ENCODE measurements at places on chromosomes 12 and 14.
A peak's percentile ranks its signal among the peaks of the same experiment; 100 is the strongest.

- peak; percentile 17 for DNase-seq
Measured at GRCh38 chr14:89617481-89618329, 200.7 kb upstream of the FOXN3 start.

GRCh38 chr12:4780641-4781611, 60.7 kb downstream of the GALNT8 start:
- peak; percentile 66 for DNase-seq

DNA sequence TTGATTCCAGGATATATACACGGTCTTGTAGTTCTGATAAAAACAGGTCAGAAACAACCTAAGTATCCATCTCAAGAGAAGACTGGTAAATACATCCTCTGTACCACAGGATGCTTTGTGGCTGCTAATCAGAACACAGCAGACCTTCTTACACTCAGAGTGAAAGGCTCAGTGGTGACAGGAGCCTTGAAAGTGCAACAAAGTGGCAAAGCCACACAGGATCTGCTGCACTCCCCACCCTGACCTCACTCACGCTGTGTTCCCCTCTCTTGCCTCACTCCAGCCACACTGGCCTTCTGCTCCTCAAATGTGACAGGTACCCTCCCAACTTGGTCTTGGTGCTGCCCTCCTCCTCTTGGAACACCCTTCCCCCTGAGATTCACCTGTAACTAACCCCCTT, 98.1 kb upstream of the GRIP1 start:
- no peak for DNase-seq

DNA sequence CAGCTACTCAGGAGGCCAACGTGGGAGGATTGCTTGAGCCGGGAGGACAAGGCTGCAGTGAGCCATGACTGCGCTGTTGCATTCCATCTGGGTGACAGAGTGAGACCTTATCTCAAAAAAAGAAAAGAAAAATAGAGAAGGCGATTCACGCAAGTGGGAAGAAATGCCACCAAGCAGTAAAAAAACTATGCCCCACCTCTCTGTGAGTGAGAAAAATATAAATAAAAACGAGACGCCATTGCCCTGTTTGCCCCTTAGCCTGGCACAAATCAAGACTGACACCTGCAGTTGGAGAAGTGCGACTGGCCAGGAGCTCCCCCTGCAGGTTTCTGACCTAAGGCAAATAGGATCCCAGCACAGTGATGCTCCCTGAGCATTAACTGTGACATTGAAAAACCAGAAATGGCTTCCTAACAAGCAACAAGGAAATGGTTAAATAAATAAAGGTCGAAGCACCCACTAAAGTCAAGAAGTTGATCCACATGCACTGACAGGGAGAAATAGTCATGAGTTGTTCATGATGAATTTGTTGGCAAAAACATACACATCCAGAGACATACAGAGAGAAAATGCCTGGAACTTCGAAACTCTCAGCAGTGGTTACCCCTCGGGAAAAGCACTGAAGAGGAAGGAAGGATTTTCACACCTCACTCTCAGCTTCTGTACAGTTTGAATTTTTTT, 21.1 kb downstream of the GSC start:
- no peak for DNase-seq

- no peak for DNase-seq
Measured at GRCh38 chr14:101369916-101370592, 191.2 kb upstream of the DIO3 start.

DNA sequence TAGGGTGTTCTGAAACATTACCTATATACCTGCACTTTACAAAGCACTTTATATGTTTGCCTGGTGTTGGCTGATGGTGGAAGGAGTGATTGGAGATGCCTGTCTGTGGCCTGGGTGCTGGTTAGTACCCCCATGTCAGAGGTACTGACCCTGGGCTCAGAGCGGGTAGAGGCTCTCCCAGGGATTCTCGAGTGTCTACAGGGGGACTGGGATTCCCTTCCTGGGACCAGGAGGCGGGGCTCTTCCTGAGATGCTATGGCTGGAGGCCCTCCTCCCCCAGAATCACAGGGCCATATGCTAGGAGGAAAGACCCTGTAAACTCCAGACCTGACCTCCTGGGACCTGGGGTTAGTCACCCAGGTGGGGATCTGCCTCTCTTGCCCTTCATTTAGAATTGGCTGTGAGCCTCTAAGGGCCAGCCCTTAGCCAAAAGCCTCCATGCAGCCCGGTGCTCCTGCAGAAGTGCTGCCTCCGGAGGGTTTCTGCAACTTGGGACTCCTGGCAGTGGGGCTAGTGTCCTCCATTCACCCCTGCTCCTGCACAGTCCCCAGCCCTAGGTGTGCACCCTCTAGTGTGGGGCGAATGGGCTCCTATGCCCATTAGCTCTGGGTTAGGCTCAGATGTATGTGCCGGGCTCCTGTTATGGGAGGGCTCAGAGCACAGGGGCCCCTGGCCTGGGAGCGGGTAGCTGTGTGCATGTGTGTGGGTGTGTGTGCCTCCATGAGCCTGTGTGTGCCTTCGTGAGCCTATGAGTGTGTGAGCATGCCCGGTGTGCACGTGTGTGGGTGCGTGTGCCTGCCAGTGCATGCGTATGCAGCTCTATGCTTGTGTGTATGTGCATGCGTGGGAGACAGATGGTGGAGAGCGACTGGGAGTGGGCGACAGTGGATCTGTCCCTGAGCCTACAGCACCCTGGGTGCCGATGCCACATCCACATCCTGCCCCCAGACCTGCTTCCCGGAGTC, 36.6 kb downstream of the RTL1 start:
- no peak for DNase-seq

DNA sequence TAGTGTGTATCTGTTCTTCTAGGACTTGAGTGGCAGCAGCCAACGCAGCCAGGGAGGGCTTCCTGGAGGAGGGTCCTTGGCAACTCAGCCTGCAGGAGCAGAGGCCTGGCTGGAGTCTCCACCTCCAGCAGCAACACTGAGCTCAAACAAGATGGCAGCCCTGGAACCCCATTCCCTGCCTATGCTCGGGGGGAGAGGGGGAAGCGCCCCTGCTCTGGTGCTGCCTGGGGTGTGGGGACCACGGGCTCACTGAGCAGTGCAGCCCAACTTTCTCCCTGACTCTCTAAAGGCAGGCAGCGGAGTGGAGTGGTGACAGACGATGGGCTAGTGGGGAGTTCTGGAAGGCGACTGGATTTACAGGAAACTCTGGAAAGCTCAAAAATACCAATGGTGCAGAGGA, 160.7 kb downstream of the CALM1 start:
- DNase-seq: no peak

- no peak for DNase-seq
Measured at GRCh38 chr14:99674776-99675381, 9.2 kb upstream of the CYP46A1 start.

- DNase-seq: no peak
Measured at GRCh38 chr14:54935958-54936357, 33.3 kb upstream of the GCH1 start.

- DNase-seq: no peak
Measured at GRCh38 chr12:40559865-40560264, 132.4 kb upstream of the CNTN1 start.

DNA sequence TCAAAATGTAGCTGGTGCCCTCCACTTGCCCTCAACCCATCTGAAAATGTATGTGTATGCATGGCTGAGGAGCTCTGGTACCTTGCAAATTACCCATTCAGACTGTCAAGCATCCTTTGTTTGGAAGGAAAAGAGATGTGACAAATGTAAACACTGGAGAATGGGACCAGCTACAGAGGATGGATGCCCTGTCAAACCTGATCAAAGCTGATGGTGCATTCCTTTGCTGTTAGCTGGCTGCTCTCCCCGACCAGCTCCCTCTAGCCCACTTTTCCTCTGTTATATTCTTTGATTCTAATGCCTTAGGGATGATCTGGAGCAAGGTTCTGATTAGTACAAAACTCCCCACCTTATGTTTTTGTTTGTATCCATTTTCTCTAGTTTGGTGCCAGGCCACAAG, 310.3 kb downstream of the C12orf75 start:
- no peak for DNase-seq

- no peak for DNase-seq
Measured at GRCh38 chr12:70059373-70059772, 183.9 kb upstream of the CNOT2 start.

DNA sequence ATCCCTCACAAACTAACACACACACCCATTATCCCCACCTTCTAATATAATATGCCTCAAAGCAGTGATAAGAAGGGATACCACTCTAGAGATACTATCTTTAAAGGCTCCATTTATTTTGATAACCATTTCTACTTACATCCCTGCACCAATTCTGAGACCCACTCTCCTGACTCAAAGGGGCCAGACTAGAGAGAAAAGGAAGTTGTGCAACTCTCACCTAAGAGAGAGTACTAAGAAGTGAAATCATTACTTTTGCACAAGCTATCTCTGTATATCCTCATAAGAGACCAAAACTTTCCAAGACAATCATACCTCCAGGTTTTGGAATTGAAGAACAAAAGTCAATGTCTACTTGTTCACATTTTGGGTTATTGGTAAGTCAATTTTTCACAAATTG, 45.4 kb upstream of the USP15 start:
- no peak for DNase-seq

GRCh38 chr14:102872020-102872419, 50.4 kb upstream of the AMN start:
- DNase-seq: no peak

DNA sequence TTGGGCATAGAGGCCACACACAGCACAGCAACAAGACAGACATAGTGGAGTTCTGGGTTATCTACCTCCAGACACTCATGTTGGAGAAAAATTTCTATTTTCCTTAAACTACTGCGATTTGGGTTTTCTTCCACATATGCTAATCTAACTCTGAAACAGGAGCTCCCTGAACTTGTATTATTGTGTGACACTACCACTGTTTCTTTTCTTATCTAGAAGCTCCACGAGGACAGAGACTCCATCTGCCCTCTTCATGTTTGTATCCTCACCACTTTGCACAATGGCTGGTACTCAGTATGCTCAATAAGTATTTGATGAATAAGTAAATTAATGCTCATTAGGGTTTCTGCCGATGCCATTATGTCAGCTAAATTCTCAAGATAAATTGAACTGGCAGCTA, 218.6 kb downstream of the PAX9 start:
- no peak for DNase-seq

DNA sequence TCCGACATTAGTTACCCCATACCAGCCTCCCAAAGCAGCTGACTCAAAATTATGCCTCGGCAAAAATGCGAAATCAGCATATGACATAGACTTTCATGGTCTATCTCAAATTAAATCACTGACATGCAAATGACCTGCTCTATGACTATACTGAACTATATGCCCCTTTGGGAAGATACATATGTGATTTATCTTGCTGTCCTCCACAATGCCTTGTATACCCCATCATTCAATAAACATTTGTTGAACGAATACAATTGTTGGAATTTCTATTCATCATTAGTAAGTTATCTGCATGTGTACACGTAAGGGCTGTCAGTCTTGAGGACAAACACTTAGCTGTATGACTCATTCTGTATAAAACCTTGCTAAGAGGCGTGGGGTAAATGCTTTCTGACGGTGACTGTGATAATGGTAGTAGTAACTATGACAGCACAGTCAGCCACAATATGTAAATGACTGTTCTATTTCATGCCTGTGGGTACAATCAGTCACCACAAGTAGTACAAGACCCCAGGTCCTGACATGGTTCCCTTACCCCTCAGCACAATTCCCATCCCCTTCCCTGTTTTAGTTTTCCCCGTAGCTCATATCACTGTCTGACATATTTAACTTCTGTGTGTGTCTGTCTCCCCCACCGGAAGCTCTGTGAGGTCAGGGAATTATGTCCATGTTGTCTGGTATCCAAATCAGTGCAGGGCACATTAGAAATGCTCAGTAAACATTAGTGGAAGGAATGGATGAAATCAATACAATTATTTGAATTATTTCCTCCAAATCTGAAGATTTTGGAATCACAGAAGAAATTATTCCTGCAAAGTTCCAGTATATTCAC, 42.8 kb downstream of the STXBP6 start:
- no peak for DNase-seq

GRCh38 chr12:132275110-132275531, 54.3 kb downstream of the GALNT9 start:
- DNase-seq: no peak
